Fibroblast of lung (primary cell): ENCODE measurements at places on chromosomes 11 and 22.

DNA sequence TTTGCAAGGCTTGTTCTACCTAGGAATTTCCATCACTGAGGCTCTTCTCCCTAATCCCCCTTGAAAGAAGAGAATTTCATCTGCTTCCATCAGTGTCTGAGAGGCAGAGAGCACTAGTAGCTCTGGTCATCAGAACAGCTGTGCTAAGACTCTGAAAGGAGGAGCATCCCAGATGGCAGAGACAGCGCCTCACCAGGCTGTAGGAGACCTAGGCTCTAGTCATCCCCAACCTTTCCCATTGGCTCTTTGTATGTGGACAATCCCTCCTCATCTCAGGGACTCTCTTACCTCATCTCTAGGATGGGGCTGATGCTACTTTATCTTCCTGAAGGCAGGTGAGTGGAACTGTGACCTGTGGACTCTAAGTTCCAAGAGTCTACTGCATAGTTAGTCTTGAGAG lies 8.8 kb upstream of the OR9I1 start:
- DNase-seq: no peak

DNA sequence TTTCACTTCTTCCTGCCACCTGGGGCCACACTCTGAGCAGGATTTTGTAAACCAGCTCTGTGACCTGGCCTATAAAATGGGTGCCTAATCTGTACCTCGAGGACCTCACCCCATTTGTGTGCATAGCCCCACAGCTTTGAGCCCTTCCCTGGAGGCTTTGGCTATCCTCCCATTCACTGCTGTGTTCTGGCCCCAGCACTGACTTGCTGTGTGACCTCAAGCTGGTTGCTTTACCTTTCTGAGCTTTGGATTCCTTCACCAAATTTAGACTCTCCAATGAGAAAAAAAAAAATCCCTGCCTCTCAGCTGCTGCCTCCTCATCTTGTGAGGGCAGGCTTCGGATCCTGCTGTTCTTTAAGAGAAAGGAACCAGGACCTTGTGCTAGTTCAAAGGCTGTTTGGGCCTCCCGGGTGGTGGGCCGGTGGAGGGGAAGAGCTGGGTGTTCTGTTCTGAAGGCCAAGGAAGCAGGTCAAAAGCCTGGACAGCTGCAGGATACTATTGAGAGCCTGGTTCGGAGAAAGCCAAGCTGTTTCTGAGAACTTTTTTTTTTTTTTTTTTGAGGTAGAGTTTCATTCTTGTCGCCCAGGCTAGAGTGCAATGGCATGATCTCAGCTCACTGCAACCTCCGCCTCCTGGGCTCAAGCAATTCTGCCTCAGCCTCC lies 1.1 kb upstream of the PYGM start:
- DNase-seq: no peak

GRCh38 chr11:99370549-99371216 lies 349.9 kb downstream of the CNTN5 start:
- DNase-seq: peak; percentile 88

DNA sequence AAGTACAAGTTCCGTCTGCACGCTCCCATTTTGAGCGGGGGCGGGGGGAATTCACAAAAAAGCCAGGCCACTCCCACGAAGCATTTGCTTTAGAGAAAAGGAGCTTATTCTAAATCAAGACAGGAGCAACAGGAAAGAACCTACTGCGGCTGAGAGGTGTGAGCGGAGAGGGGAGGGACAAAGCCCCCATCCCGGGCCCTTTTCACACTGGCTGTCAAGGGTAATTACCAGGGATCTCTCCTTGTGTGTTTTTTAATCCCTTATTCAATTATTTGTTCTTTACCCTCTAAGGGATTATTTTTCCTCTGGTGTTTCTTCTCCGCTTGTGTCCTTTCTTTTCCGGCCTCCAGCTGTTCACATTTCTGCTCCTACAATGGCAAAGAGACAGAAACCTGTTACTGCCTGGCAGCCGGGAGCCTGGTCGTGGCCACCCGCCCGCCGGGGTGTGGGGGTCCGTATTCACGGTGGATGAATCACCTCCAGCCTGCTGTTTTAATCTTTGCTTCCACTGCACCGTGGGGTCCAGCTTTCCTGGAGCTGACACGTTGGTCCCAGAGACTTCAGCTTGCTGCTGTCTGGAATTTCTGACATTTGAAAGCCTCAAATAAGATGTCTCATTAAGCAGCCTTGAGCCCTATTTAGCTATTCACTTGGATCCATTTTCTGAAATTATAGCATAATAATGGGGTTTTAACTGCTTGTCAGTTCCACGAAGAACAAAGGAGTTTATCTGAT lies 61.4 kb upstream of the FADD start:
- peak; percentile 29 for DNase-seq

- no peak for DNase-seq
Observed at GRCh38 chr11:105000167-105000566, 22.8 kb downstream of the CASP5 start.

- DNase-seq: no peak
Observed at GRCh38 chr11:121310908-121311307, 18.3 kb downstream of the SC5D start.

GRCh38 chr22:34534101-34534500 lies 531.9 kb upstream of the ISX start:
- DNase-seq: no peak

DNA sequence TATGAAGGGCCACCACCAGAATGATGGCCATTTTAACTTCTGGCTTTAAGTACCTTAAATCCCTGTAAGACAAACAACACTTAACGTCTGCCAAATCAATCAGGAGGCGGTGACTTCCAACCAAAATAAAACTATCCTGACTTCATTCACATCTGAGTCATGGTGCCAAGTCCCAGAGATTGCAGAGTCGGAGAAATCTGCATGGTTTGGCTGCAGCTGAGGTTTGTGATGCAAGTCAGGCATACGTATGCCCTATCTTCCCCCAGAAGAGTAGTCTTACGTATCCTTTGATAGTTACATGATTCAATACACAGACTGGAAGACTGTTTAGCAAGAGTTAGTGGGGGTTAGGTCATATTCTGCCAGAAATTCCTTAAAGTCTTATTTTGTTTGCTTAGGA lies 1.7 kb upstream of the GAB2 start:
- DNase-seq: peak; percentile 98

GRCh38 chr11:124183068-124183467 lies at the start of gene OR10D3:
Gene OR10D3 (plus strand): TSS chr11:124183345. CDS start chr11:124185270, 1,925 bp downstream.
- DNase-seq: no peak

DNA sequence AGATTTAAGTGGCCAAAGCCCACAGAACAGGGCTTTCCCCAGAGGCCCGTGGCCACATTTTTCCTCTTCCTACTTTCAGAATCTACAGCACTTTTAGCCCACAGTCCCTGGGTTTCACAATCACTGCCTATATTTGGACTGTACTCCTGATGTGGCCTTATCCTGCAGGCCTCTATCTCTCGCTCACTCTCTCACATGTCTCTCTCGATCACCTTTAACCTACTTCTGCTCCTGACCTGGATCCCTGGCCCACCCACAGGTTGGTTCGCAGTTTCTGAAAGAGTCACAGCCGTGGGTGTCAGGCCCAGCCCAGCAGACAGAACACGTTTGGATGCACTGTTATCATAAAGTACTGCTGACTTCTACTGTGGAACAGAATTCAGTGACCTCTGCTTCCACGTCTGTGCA lies 55.5 kb downstream of the LARGE1 start:
- no peak for DNase-seq

- DNase-seq: no peak
Observed at GRCh38 chr11:17217401-17217800, 9.6 kb upstream of the PIK3C2A start.

- no peak for DNase-seq
Observed at GRCh38 chr22:31105282-31105929, 2.0 kb downstream of the SELENOM start.

- no peak for DNase-seq
Observed at GRCh38 chr22:41915035-41915785, at the start of gene SHISA8. Gene SHISA8 (minus strand): TSS chr22:41915074. CDS start chr22:41914667, 407 bp downstream.

DNA sequence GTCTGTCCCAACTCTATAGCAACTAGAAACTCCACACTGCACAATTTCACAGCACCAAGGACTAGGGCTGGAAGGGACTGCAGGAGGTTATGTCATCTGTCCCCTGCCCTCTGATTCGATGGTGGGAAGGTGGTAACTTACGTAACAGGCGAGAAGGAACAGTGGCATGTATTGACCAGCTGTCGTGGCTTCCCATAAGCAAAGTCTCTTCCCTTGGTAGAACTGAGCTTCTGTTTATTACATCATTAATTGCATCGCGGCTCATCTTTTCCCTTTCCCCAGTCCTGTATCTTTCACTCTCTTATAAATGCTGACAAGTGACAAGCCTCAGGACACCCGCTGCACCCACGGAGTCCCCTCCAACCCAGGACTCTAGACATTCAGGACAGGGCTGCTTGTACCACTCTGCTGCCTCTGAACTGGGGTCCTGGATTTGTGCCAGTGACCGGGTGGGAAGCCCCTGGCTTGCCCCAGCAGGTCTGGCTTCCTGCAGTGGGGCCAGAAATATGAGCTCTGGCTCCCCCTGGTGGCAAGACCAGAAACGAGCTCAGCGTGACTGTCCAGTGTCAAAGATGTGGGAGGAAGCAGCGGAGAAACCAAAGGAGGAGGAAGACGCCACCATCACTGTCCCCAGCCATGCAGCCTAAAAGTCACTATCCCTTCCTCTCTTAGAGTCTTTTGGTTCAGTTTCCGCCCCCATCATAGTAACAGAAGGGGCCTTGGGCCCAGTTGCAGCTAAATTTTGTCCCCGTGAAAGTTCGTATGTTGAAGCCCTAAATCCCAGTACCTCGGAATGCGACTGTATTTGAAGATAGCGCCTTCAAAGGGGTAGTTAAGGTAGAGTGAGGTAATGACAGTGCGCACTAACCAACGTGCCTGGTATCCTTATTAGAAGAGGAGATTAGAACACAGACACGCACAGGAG lies 84.5 kb downstream of the ISX start:
- DNase-seq: peak; percentile 10

- DNase-seq: no peak
Observed at GRCh38 chr11:111977146-111978027, 40.2 kb downstream of the DIXDC1 start.

GRCh38 chr11:68282141-68282860 lies 10.5 kb upstream of the C11orf24 start:
- DNase-seq: no peak

- DNase-seq: no peak
Observed at GRCh38 chr11:60016881-60017280, at the start of gene OOSP4B. Gene OOSP4B (plus strand): TSS chr11:60017181.

DNA sequence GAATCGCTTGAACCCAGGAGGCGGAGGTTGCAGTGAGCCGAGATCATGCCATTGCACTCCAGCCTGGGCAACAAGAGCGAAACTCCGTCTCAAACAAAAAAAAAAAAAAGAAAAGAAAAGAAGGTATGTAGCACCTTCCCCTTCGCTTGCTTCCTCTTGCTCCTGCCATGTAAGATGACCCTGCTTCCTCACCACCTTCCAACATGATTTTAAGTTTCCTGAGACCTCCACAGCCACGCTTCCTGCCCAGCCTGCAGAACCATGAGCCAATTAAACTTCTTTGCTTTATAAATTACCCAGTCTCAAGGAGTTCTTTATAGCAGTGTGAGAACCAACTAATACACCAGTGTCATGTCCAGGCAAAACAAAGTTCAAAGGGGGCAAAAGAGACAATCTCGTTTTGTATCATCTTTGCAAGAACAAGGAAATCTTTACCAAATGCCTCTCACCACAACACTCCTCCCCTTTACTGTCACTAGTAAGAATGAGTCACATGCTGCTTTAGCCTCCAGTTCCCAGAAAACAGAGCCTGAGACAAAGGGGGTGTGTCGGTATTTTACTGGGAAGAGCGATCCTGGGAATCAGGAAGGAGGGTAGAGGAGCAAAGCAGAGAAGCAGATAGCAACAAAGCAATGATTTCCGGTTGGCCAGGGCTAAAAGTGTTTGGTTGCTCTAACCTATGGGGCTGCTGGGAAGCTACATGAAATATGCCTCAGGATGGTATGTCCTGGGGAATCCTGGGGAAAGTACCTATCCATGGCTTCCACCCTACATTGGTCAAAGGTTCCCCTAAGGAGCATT lies 10.5 kb upstream of the MCHR1 start:
- DNase-seq: peak; percentile 78

DNA sequence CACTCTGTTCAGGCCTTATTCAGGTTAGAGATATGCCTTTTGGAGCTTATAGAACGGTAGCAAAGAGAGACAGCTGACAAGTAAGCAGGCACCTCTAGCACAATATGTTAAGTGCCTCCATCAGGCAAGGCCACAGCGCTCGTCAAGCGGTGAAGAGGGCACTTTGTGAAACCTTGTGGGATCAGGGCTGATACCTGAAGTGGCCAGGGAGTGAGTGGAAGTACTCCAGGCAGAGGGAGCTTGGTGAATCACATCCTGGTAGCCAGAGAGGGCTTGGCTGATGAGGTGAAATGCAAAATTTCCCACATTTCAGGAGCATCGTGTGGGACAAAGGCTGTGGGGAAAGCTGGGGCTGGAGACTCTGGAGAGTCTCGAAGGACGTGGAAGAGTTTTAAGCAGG lies 87.4 kb downstream of the PKNOX2 start:
- peak; percentile 49 for DNase-seq

GRCh38 chr11:2509481-2510001 lies 64.7 kb downstream of the KCNQ1 start:
- no peak for DNase-seq

- no peak for DNase-seq
Observed at GRCh38 chr11:111448414-111448813, 63.8 kb downstream of the BTG4 start.

- peak; percentile 21 for DNase-seq
Observed at GRCh38 chr11:14249121-14249963, 109.6 kb downstream of the RRAS2 start.

DNA sequence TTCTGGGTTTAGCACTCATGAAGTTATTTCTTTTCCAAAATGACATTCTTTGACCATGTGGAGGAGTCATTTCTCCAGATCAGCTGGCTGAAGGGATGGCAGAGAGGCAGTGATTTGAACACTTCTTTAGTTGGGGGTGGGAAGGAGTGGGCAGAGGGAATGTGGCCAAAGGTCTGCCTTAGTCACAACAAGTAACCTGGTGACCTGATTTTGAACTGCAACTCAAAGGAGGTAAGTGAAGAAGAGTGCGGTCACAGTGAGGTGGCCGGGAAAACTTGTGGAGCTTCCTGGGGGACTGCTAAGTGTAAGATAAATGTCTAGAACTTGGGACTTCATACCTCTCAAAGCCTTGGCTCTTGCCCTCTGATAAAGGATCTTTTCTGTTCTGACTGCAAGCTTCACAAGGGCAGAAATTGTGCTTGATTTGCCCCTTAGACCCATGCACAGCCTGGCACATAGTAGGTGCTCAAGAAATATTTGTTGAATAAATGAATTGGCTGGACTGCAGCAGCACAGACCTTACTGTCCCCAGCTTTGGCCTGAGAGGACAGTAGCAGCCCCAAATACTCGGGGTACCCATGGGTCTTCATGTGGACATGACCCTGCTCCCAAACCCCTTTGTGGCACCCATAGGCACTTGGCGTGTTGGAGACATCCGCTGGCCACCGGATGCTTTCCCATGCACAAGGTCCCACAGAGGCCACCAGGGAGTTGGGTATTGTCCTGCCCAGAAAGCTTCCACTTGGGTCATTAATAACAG lies 99.0 kb upstream of the ALX4 start:
- no peak for DNase-seq
